GM12891 (cell line): ENCODE measurements at places on chromosomes 2 and 18.

DNA sequence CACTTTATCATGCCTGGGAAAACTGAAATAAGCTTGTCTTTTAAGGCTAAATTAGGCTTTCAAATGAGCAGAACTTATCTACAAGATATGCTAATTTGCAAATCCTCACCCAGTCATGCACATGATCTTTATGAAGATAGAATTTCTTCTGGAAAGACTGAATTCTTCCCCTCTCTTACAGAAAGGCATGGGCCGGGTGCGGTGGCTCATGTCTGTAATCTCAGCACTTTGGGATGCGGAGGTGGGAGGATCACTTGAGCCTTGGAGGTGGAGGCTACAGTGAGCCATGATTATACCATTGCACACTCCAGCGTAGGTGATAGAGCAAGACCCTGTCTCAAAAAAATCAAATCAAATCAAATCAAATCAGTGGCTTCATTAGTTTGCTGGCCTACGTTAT is 11.7 kb upstream of the FOXI3 start:
- DNase-seq = no peak

DNA sequence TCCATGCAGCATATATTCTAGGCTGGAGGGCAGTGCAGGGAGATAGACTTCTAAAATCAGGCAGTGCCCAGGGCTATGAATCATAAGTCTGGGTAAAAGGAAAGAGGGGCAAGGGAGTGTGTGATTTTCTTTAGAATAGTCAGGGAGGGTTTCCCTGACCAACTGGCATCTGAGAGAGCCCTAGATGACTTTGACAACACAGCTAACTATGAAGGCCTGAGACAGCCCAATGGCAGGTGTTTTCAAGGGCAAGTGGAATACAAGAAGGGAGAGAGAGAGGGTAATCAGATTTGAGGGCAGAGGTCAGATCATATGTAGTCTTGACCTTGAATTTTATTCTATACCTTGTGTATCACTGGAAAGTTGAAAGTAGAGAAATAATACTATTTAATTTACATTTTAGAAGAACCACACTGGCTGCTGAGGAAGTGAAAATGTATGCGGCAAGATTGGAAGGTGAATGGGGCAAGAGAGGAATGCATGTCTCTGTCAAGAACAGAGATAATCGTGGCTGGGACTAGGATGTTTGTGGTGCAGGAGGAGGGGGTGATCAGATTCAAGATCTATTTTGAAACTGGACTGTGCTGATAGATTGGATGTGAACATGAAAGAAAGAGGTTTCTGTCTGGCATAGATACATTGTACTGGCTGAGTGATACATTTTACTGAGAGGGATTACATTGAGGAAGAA is 1.9 kb upstream of the ITGB6 start:
- no peak for DNase-seq

DNA sequence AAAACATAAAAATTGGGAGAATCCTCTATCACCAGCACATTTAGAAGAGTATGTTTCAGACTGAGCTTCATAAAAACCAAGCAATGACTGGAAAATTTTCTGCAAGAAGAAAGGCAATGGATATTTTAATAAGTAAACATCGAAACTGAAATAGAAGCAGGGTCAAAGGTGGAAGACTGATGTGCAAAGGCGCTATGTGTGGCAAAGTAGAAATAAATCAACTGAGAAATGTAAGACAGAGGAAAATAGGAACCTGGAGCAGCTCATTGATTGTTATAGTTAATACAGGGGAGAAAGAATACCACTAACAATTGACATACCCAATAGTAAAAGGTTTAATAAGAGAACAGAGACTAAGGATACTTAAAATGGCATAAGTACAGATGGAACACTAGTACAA is 818.4 kb downstream of the SOCS6 start:
- DNase-seq = no peak

- no peak for DNase-seq
Measured at GRCh38 chr2:74548900-74549826, 4.6 kb downstream of the LOXL3 start.

DNA sequence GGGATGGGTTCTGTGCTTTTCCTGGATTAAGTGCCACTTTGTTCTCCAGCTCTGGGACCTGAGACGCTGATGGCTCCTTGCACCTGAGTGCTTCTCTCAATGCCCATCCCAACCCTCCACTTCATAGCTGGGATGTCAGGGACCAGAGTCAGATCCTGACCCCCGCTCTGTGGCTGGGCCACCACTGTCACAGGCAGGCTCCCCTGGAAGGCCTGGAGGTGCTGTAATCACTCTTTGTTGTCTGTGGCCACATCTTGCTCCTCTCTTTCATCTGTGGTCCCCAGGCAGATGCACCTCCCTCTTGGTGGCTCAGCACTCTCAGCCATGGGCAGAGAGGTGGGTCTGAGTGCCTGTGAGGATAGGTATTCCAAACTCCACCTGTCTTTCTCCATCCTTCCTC is 62.4 kb downstream of the CAPN13 start:
- DNase-seq = no peak

GRCh38 chr2:181770150-181770549 is 89.8 kb upstream of the NEUROD1 start:
- no peak for DNase-seq

DNA sequence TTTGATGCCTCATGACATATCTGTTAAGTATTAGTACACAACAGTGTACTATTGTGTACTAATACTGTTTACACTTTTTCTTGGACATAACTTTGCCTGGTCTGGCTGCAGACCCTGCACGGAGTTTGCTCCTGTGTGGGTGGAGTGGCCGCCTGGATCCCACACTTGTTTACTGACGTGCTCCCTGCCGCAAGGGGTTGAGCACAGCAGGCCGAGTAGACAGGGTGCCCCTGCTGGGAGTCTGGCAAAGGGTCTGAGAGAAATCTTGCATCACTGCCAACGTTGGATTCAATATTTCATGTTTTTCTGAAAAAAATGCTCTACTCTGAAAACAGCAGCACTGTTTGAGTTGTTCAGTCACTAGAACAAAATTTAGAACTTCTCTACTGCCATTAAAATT is 59.0 kb downstream of the PDK1 start:
- DNase-seq = no peak

DNA sequence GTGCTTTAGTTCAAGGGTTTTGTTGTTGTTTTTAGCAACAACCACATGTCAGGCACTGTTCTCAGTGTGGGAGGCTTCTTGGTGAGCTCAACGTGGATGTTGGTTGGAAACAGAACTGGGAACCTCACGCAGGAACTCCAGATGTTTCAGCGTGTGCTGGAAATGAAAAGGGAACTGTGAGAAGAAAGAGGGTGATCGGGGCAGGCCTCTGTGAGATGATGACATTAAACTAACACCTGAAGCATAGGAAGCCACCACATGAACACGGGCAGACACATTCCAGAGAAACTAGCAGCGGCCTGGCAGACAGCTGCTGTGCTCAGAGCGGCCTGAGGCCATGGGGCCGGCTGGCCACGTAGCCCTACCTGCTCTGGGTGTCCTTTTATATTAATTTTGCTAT is 66.4 kb downstream of the COA5 start:
- no peak for DNase-seq

DNA sequence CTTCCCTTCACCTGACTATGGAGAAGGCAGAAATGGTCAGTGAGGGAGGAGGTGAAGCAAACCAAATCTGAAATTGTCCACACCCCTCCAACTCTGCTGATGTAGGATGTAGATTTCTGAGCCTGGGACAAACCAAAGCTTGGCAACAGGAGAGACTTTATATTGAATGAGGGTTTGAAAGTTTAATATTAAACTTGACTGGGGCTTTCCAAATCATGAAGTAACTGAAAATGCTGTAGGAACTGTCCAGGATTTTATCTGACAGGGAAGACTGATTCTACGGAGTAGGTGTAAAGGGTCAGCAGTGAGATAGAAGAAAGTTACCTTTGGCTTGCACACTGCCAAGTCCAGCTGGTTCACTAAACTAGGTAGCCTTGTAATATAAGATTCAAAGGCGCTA is 194.5 kb downstream of the TDRD15 start:
- no peak for DNase-seq

GRCh38 chr2:173713904-173714555 is 251.1 kb downstream of the SP3 start:
- no peak for DNase-seq

- no peak for DNase-seq
Measured at GRCh38 chr2:23944976-23945375, 4.7 kb downstream of the UBXN2A start.

- DNase-seq = no peak
Measured at GRCh38 chr2:168183308-168183997, 63.9 kb downstream of the STK39 start.

DNA sequence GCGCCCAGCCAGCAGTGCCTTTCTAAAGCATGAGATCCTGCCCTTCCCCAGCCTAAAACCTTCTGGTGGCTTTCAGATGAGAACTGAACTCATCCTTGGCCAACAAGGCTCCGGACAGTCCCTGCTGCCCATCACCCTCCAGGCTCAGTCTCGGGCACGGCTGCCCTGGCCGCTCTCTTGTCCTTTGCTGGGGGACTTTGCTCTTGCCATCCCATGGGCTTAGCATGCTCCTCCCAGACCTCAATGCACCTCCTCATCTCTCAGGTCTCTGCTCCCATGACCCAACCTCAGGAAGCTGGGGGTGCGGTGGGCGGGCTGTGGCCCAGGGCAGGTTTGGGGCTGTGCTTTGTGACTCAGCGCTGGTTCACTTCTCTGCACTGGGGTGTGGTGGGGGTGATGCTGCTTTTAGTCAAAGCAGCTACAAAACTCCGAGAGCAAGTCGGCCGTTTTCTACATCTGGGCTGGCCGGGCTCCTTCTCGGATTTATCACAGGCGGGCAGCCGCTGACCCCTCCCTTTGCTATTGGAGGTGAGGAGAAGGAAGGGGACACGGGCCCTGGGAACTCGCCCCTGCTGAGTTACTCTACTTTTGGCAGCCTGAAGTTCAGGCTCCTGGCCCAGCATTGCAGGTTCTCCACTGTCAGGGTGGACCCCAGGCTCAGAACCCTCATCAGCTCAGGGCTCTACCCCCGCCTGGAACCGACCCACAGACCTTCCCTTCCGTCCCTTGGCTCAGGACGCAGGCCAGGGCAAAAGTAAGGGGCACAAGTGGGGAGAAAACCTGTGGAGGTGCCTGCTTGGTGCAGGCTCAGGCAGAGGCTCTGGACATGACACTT is 90.6 kb upstream of the TAF1B start:
- no peak for DNase-seq

DNA sequence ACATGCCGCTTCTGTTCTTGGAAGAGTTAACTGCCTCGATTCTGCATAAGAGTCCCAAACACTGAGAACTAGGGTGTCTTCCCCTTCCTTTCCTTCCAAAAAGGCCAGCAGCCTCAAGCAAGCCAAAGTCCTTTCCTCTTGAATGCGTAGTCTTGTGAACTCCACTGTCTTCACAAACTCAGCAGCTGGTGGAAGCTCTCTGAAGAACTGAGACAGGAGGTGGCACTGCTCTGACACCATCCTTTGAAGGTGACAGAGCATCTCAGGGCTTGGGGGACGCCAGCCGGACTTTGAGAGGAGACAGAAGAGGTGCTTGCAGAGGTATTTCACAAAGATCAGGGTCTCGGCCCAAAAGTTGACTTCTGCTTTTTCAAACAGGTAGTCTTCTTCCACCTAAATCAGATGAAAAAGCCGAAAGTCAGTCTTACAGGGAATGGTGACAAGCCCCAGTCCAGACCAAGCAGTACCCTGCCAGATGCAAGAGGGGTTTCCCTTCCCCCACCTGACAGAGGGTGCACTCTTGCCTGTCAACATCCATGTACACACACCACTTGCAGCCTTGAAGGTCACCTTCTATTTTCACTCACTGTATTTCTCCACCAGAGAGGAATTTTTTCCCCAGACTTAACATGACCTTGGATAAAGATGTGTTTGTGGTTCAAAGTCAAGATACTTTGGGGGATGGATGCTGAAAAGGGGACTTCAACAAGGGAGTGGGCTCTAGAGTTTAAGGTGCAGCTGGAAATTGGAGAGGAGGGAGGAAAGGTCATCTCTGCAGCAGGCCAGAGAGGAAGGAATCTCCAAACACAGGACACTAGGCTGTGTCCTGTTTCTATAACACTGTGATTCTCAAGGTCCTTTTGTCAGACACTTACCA is 4.8 kb upstream of the ZFP36L2 start:
- DNase-seq = no peak
